ENCODE measurements at places on chromosomes 13 and 19. TPM values are rescaled to one million over a fixed set of nuclear protein-coding genes. Genes with fewer than 3 reads are reported as not detected.

Gene ZIC5
- not detected for total RNA-seq

Gene IL12RB1
- 2.3 TPM for total RNA-seq

Gene DHDH
- not detected for total RNA-seq

Gene PTH2
- not detected for total RNA-seq

Gene PGLYRP1
- not detected for total RNA-seq

Gene COX7A1
- total RNA-seq = 2.0 TPM

Gene DNAJB1
- 182 TPM for total RNA-seq

Gene MBD3L2
- not detected for total RNA-seq

Gene FOXO1
- 42.3 TPM for total RNA-seq

Gene ZNF729
- total RNA-seq = not detected

Gene MIA
- not detected for total RNA-seq

Gene ZNF709
- total RNA-seq = 2.5 TPM

Gene TEX29
- not detected for total RNA-seq

Gene OSCAR
- total RNA-seq = not detected

Gene LIM2
- not detected for total RNA-seq

Gene CCDC70
- not detected for total RNA-seq

Gene DCLK1
- total RNA-seq = 1.4 TPM

Gene MTMR6
- total RNA-seq = 14.9 TPM

Gene FGF22
- total RNA-seq = not detected

Gene ZNF440
- 22.2 TPM for total RNA-seq

Gene ZNF541
- total RNA-seq = not detected

Gene LRRC25
- total RNA-seq = 10.3 TPM

All from esophagus squamous epithelium (tissue), 5 donors.